Articular chondrocyte of knee joint (primary cell): ENCODE measurements at places on chromosomes 5 and 9. TPM values are rescaled to one million over a fixed set of nuclear protein-coding genes. Genes with fewer than 3 reads are reported as not detected.

The PTGS1 gene
- 2.8 and 7.4 TPM in 2 replicates for total RNA-seq

The SLC6A18 gene
- not detected in 2 replicates for total RNA-seq

The TTC39B gene
- total RNA-seq, result 27.3 and 33.8 TPM in 2 replicates

The PCDHB4 gene
- total RNA-seq, result 1.8 and 2.1 TPM in 2 replicates

The KIF12 gene
- total RNA-seq, result 0.11 TPM in 1 of 2 replicates, not detected in the other

The LIX1 gene
- total RNA-seq, result 0.11 TPM in 1 of 2 replicates, not detected in the other

The SPINK5 gene
- not detected in 2 replicates for total RNA-seq
